Fibroblast of gingiva (primary cell): ENCODE measurements at places on chromosomes 2 and 18.

GRCh38 chr2:219446101-219446504 lies 11.5 kb downstream of the SPEG start:
- DNase-seq: peak; percentile 29

DNA sequence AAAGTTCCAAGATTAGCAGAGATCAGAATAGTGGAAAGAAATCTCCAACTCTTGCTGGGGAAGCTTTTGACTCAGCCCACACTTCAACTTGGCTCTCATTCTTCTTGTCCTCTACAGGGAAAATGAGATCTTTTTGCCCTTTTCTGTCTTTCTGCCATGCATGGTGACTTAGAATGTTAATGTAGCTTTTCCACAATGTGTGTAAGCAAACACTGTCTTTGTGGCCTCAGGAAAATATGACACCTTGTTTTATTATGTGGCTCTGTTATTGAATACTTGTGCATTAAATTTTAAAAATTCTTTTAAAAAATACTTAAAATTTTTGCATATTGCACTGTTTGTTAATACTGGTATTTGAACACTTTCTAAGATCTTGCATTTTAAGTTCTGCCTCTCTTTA lies 65.4 kb upstream of the WDR75 start:
- DNase-seq: peak; percentile 54

DNA sequence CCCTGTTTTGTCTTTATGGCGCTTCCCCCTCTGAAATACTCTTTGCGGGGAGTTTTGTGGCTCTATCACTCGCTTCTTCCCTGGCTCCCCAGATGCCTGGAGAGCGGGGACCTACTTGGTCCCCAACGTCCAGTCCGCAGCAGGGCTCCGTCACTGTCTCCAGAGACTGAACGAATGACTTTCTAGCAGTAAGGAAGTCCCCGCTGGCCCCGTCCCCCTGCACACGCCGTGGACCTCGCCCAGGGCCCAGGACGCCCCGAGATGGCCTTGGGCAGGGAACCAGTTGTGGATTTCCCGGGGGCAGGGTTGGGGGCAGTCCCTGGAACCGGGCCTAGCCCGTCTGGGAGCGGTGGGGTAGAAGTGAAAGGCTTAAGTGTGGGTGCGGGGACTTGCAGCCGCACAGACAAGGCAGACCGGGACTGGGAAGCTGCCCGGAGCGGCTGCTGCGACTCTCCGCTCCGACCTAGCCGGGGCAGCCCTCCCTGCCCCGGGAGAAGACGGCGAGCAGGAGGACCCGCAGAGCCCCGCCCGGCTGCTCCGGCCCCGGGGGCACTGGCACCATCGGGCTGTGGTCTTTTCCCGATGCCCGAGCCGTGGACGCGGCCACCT lies 821 bp upstream of the EPHA4 start:
- DNase-seq: peak; percentile 45

- no peak for DNase-seq
These were observed 24.5 kb downstream of the PTPN18 start for GRCh38 chr2:130380096-130380934.
